ENCODE measurements at places on chromosomes 2 and 18. TPM values are rescaled to one million over a fixed set of nuclear protein-coding genes. Genes with fewer than 3 reads are reported as not detected.

DNA sequence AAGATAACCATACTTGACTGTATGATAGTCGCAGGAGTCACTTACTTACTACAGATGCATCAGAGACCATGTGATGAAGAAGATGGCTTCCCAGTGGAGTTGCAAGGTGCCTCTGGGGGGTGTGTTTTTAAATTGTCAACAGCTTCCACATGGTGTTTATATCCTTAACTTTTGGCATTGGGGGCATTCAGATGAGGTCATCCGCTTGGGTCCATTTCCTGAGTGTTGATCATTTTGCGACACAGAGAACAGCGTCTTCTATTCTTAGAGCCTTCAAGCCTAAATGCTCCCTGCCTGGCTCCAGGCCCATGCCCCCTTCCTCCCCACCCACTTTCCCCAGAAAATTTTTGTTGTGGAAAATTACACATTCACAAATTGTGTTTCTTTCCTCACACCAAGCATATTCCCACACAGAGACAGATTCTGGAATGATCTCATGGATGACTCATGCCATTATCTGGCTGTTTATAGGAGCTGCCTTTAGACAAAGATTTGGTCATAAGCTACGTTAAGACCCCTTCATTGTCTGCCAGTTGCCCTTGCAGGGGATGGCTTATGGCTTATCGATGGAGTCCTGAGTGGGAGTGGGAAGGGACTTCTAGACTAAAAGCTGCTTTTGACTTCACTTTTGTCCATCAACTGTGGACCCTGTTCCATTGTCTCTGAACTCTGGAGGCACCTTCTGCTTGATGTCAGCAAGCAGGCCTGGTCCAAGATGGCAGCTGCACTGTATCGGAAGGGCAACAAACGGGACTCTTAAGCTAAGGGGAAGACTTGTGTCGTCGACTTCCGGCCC lies 91.8 kb downstream of the CABLES1 start:
- no peak for DNase-seq

- no peak for DNase-seq
These were observed 4.8 kb downstream of the UXS1 start for GRCh38 chr2:106189325-106189724.

GRCh38 chr18:46756559-46757201 lies at the start of gene ST8SIA5:
ST8SIA5 (minus strand) TSS chr18:46757053; CDS start chr18:46756508, 545 bp downstream.
- no peak for DNase-seq

The CPO gene
- polyA plus RNA-seq: 1.8 TPM

The HRH4 gene
- polyA plus RNA-seq: 0.14 TPM
